ENCODE measurements at places on chromosomes 1 and 21. TPM values are rescaled to one million over a fixed set of nuclear protein-coding genes. Genes with fewer than 3 reads are reported as not detected.

Gene EXOC8
- 5.4 TPM for total RNA-seq

Gene PTAFR
- 0.23 TPM for total RNA-seq

Gene LRRC53
- total RNA-seq, result not detected

Gene KCNQ4
- not detected for total RNA-seq

Gene ZFP69
- total RNA-seq, result 2.1 TPM

Gene NEK2
- total RNA-seq, result 1.4 TPM

Gene C1orf56
- 7.0 TPM for total RNA-seq

Gene RNU1-1
- total RNA-seq, result under 0.01 TPM

Gene IVL
- total RNA-seq, result not detected

Gene AMIGO1
- total RNA-seq, result 1.4 TPM

Gene PDC
- total RNA-seq, result not detected

Gene MIXL1
- total RNA-seq, result not detected

Gene GJC2
- 0.60 TPM for total RNA-seq

Gene DNAJC28
- 1.9 TPM for total RNA-seq

Gene FCMR
- not detected for total RNA-seq

Gene PDZK1IP1
- not detected for total RNA-seq

Gene BRDT
- total RNA-seq, result not detected

Gene COL8A2
- total RNA-seq, result 21.4 TPM

Gene NID1
- 323 TPM for total RNA-seq

Gene OPTC
- not detected for total RNA-seq

Gene HAO2
- total RNA-seq, result not detected

Gene PAQR6
- total RNA-seq, result 0.43 TPM

Gene C1orf35
- total RNA-seq, result 10.7 TPM

Gene HPDL
- total RNA-seq, result 2.8 TPM

Gene OR2G2
- not detected for total RNA-seq

Gene OR2L8
- total RNA-seq, result not detected

Gene LCE1E
- not detected for total RNA-seq

Gene ALX3
- not detected for total RNA-seq

Gene NTNG1
- 11.2 TPM for total RNA-seq

Gene CFHR2
- not detected for total RNA-seq

Gene SERTAD4
- 1.9 TPM for total RNA-seq

Measured in pericardium fibroblast (primary cell).